Stimulated activated CD8-positive, alpha-beta memory T cell treated with anti-CD3 and anti-CD28 coated beads, Interleukin-4, amount 100 ng/mL, for 1 hour (primary cell): ENCODE measurements at places on chromosomes 12 and 14.

- DNase-seq: no peak
Observed at GRCh38 chr12:26614011-26614616, 218.9 kb downstream of the ITPR2 start.

DNA sequence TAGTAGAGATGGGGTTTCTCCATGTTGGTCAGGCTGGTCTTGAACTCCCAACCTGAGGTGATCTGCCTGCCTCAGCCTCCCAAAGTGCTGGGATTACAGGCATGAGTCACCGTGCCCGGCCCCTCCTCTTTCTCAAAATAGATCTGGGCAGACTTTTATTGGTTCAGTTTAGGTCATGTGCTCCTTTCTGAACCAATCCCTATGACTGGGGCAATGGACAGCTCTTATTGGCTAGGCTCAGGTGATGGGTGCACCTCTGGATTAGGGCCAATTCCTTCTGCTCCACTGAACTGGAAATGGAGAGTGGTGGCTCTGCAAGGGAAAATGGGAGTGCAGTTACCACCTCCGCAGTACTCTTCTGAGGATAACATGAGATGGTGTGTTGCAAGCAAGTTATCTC lies 6.2 kb upstream of the ATP6V0A2 start:
- no peak for DNase-seq

- DNase-seq: no peak
Observed at GRCh38 chr12:3190101-3190500, 112.9 kb downstream of the TSPAN9 start.

- no peak for DNase-seq
Observed at GRCh38 chr14:32324601-32325000, 4.5 kb upstream of the AKAP6 start.
